ENCODE measurements at places on chromosomes 2 and 18. TPM values are rescaled to one million over a fixed set of nuclear protein-coding genes. Genes with fewer than 3 reads are reported as not detected.
A peak's percentile ranks its signal among the peaks of the same experiment; 100 is the strongest.

- no peak overlapping the region for H3K4me3 ChIP-seq
- H3K36me3 ChIP-seq = no peaks in the 10 kb centered on the region
- H3K4me1 ChIP-seq = no peaks in the 10 kb centered on the region
- no peak for DNase-seq
- no peak overlapping the region for H3K27ac ChIP-seq
Observed at GRCh38 chr2:146128216-146128615, 1608.3 kb upstream of the ZEB2 start.

DNA sequence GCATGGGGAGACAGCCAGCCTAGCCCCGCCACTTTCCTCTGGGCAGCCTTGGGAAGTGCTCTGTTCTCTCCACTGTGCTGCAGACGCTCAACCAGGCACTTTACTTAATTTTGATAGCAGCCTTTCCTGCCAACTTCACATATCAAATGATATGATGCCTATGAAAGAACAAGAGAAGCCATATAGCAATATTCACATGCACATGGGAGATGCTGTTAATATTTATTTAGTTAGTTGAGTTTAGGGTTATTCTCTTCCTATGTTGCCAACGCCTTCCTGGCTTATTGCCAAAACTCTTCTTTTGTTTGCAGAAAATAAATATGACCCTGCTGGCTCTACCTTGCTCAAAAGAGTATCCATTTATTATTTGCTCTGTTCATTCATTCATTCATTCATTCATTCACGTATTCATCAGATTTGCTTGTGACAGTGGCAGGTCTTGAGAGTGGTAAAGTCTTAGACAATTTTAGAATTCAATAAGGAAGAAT lies 99.3 kb downstream of the GATA6 start:
- H3K27me3 ChIP-seq = peaks cover 2% of the 10 kb centered on the region
- H3K36me3 ChIP-seq = no peaks in the 10 kb centered on the region
- no peak overlapping the region for H3K27ac ChIP-seq
- no peak for DNase-seq

DNA sequence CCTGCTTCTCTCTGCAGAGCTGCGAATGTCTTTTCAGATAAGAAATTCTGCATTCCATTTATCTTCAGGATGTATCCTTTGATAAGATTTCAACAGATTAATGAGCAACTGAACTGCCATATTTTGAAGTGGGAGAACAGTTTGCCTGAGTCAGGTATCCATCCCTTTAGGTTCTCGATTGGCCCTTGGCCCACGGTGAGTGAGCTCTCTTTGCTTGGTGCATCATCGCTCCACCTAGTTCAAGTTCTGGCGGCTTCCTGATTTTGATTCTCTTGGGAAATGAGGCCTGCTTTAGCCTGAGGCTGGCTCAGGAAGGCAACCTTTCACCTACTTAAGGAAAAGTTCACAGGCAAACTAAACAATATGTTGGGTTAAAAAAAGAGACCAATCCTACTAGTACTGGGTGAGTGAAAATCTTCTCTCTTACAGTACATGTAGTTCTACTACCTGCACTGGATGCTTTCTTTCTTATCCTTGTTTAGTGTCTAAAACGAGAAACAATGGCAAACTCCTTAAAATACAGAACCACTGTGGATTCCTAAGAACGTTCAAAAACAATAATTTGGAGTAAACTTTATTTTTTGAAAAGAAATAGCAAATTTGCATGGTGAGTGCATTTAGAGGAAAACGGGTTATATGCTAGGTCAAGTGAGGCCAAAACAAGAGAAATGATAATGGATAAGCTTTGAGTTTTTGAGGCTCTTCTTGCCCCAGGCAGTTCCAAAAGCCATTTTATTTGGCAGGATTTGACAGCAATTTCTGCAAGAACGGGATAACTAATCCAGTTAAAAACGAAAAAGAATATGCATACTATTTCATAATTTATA lies 837 bp upstream of the ACSL3 start:
- peak overlapping the region; percentile 80 for H3K4me3 ChIP-seq
- H3K36me3 ChIP-seq = no peaks in the 10 kb centered on the region
- no peak overlapping the region for H3K27ac ChIP-seq
- peaks cover 9% of the 10 kb centered on the region for H3K4me1 ChIP-seq

DNA sequence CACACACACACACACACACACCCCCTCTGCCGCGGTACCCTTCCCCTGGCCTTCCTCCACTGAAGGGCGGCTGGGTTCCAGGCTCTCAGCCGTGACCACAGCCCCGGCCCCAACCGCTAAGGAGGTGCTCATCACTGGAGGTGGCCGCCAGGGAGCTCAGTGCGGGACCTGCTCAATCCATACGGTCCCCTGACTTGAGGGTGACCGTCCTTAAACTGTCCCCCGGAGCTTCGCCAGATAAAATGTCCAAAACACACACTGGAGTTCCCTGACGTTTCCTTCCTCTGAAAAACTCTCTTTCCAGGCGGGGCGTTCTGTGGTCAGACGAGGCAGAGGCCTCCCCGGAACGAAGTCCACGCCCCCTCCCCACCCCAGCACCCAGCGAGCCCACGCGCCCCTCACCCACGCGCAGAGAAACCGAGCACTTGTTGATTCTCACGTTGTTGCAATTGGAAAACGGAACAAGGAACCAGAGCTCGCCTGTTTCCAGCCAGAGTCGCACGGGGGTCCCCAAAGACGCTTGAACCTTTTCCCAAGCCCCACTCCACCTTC lies 1.4 kb downstream of the MBP start:
- H3K4me3 ChIP-seq = peak overlapping the region; percentile 75
- no peaks in the 10 kb centered on the region for H3K36me3 ChIP-seq
- peak; percentile 89 for DNase-seq
- H3K4me1 ChIP-seq = no peaks in the 10 kb centered on the region
- no peaks in the 10 kb centered on the region for H3K27me3 ChIP-seq
- peak overlapping the region; percentile 22 for H3K27ac ChIP-seq

- peaks cover 13% of the 10 kb centered on the region for H3K36me3 ChIP-seq
- no peak for DNase-seq
- no peaks in the 10 kb centered on the region for H3K27me3 ChIP-seq
Observed at GRCh38 chr2:121451398-121451797, 79.3 kb upstream of the RNU4ATAC start.

GRCh38 chr2:47196046-47196445 lies 40.9 kb upstream of the STPG4 start:
- H3K4me1 ChIP-seq = peaks cover 6% of the 10 kb centered on the region
- no peak overlapping the region for H3K4me3 ChIP-seq
- H3K27ac ChIP-seq = no peak overlapping the region
- no peaks in the 10 kb centered on the region for H3K27me3 ChIP-seq
- H3K36me3 ChIP-seq = no peaks in the 10 kb centered on the region
- no peak for DNase-seq

GRCh38 chr2:7881466-7881865 lies 800.4 kb upstream of the ID2 start:
- H3K36me3 ChIP-seq = no peaks in the 10 kb centered on the region
- no peaks in the 10 kb centered on the region for H3K27me3 ChIP-seq
- no peak overlapping the region for H3K4me3 ChIP-seq
- H3K27ac ChIP-seq = no peak overlapping the region
- no peak for DNase-seq

- no peaks in the 10 kb centered on the region for H3K27me3 ChIP-seq
- no peaks in the 10 kb centered on the region for H3K4me1 ChIP-seq
- no peak for DNase-seq
- no peak overlapping the region for H3K4me3 ChIP-seq
Observed at GRCh38 chr2:154331784-154332183, 366.7 kb upstream of the KCNJ3 start.

Gene CNRIP1
- total RNA-seq = 31.7 TPM

Measured in aorta (tissue), 5 donors.